Neuronal stem cell (in vitro differentiated cells): ENCODE measurements at places on chromosomes 12 and 14.

- H3K27me3 ChIP-seq, result no peaks in the 10 kb centered on the region
- no peak overlapping the region for H3K27ac ChIP-seq
- no peak for DNase-seq
- H3K36me3 ChIP-seq, result peaks cover 4% of the 10 kb centered on the region
These were observed 45.8 kb downstream of the GNS start for GRCh38 chr12:64713376-64713775.

GRCh38 chr14:51592836-51593235 is 58.9 kb upstream of the FRMD6 start:
- no peak overlapping the region for H3K27ac ChIP-seq
- H3K36me3 ChIP-seq, result no peaks in the 10 kb centered on the region
- H3K4me3 ChIP-seq, result no peak overlapping the region
- no peak for DNase-seq
- no peaks in the 10 kb centered on the region for H3K4me1 ChIP-seq

GRCh38 chr14:20632448-20632830 is 9.1 kb downstream of the OR6S1 start:
- H3K4me3 ChIP-seq, result peak overlapping the region; percentile 54
- no peak overlapping the region for H3K27ac ChIP-seq
- H3K27me3 ChIP-seq, result peaks cover 39% of the 10 kb centered on the region
- DNase-seq, result no peak
- peaks cover 9% of the 10 kb centered on the region for H3K4me1 ChIP-seq
- no peaks in the 10 kb centered on the region for H3K36me3 ChIP-seq

- no peak overlapping the region for H3K4me3 ChIP-seq
- no peaks in the 10 kb centered on the region for H3K36me3 ChIP-seq
- no peak overlapping the region for H3K27ac ChIP-seq
- no peak for DNase-seq
These were observed 8.4 kb upstream of the KRT80 start for GRCh38 chr12:52200086-52200780.

GRCh38 chr14:25887251-25887878 is 710.5 kb downstream of the NOVA1 start:
- no peak overlapping the region for H3K4me3 ChIP-seq
- no peaks in the 10 kb centered on the region for H3K27me3 ChIP-seq

DNA sequence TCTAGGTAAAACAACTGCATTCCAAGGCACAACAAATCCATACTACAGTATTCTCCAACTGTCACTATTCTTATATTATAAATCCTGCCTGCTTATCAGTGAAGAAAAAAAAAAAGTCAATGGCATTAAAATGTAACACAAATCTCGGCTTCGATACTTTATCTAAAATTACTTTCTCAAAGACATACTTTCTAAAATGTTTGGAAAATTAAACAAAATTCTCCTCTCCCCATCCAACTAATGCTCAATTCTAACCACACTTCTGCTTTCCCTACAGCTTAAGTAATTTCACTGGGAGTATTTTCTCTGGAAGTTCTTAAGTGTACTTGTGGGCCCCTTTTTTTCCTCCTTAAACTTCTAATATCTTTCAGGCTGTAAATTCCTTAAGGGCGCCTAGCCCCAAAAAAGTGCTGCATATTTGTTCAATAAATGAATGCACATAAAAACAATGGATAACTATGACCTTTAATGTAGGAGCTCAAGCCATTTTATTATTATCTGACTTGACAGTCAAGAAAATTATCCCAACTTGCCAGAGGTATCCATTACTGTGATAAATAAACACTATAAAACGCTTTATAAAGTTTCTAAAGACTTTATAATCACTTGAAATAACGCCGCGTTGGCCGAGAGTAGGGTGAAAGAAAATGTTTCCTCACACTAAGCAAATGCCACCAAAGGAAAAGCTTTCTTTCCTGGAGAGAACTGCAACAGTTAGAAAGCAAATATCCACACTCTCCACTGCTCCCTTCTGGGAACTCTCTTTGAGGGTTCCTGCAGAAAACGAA is 977 bp downstream of the HEATR5A start:
- no peaks in the 10 kb centered on the region for H3K36me3 ChIP-seq
- H3K4me1 ChIP-seq, result peaks cover 2% of the 10 kb centered on the region
- H3K4me3 ChIP-seq, result peak overlapping the region; percentile 90
- no peaks in the 10 kb centered on the region for H3K27me3 ChIP-seq
- peak overlapping the region; percentile 87 for H3K27ac ChIP-seq

- H3K27me3 ChIP-seq, result no peaks in the 10 kb centered on the region
- no peaks in the 10 kb centered on the region for H3K4me1 ChIP-seq
- no peak overlapping the region for H3K4me3 ChIP-seq
- no peak for DNase-seq
These were observed 100.5 kb downstream of the PIWIL1 start for GRCh38 chr12:130438243-130438620.

- H3K27ac ChIP-seq, result no peak overlapping the region
- no peak overlapping the region for H3K4me3 ChIP-seq
- H3K36me3 ChIP-seq, result peaks cover 1% of the 10 kb centered on the region
- H3K27me3 ChIP-seq, result no peaks in the 10 kb centered on the region
- DNase-seq, result no peak
- H3K4me1 ChIP-seq, result no peaks in the 10 kb centered on the region
These were observed 8.2 kb upstream of the ZNF410 start for GRCh38 chr14:73878436-73878835.

- H3K36me3 ChIP-seq, result no peaks in the 10 kb centered on the region
- H3K4me3 ChIP-seq, result no peak overlapping the region
- no peak for DNase-seq
- no peaks in the 10 kb centered on the region for H3K27me3 ChIP-seq
These were observed 4.1 kb downstream of the CLEC2B start for GRCh38 chr12:9864913-9865675.

DNA sequence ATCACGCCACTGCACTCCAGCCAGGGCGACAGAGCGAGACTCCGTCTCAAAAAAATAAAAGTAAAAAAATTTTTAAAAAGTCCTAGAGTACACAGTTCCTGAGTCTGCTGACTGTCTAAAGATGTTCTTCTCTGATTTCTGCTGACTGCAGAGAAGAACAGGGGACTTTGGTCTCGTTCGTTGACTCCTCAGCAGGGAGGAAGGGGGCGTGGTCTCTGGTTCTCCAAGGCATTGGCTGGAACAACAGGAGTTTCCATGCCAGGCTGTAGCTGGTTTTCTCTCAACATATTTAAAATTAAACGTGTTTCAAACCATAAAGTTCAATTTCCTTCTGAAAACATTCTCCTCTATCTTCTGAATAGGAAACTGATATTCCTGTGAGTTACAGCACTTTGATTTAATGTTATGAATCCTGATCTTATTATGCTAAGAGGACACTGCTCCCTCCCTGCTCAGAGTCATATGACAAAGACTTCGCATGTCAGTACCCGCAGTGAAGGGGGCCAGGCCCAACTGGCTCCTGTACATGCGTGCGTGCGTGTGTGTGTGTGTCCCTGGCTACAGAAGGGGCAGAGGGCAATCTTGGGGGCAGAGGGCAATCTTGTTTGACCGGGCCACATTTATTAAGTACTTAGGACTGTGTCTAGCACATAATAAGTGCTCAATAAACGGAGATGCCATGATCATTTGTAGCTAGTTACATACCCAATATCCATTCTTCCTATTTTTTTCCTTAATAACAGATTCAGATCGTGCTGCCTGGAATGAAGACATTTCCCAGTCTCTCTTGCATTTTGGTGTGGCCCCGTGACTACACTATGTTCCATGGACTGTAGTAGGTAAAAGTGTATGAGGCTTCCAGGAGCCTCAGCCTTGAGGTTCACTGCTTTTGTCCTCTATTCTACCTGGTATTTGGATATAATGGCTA is 16.5 kb upstream of the HNF1A start:
- no peak overlapping the region for H3K27ac ChIP-seq
- H3K4me3 ChIP-seq, result no peak overlapping the region
- H3K4me1 ChIP-seq, result no peaks in the 10 kb centered on the region
- DNase-seq, result no peak

DNA sequence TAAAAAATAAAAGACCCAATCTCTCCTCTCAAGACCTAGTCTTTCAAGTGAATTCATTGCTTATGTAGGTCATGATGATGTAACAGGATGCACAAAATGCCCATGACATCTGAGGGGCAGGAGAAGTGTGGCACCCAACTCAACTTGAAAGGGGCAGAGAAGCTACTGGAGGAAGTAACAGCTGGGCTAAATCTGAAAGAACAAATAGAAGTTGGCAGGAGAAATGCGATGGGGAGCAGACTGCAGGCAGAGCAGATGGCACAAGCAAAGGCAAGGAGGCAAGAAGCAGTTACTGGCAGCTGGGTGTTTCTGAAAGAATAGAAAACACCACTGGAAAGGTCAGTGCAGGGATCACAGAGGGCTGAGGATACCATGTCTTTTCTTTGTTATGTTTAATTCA is 14.6 kb downstream of the SLC38A4 start:
- H3K4me3 ChIP-seq, result no peak overlapping the region
- no peaks in the 10 kb centered on the region for H3K4me1 ChIP-seq
- no peak overlapping the region for H3K27ac ChIP-seq
- H3K36me3 ChIP-seq, result no peaks in the 10 kb centered on the region

DNA sequence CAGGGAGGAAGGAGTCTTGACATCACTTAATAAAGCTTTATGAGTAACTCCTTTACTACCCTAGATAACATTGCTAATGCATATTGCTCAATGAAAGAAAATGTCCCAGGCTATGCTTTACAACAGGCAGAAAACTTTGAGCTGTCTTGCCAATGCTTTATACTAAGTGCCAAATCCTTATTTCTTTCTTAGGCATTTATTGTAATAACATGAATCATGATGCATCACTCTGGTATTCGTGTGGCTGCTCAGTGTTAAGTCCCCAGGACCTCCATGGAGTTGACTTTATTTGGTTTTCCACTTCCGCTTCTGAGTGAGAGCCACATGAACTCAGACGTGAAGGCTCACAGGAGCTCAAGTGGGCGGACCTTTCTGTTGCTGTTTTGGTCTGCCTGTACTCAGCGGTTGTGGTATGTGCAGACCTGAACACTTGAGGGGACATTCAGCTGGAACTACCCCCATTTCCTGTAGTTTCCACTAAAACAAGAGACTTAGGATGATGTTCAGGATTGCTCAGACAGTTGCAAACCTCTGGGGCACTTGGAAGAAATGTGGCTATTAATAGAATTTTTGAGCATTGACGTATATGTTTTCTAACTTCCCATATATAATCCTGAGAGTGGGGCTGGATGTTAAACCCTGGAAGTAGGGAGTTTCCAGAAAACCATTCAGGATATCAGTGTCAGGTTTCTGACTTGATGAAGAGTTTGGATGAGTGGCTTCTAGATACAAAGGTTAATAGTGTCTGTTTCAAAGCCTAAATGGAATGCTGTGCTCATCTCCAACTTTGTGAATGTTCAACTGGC is 258.6 kb downstream of the MSRB3 start:
- no peaks in the 10 kb centered on the region for H3K36me3 ChIP-seq
- no peaks in the 10 kb centered on the region for H3K27me3 ChIP-seq
- H3K4me1 ChIP-seq, result peaks cover 6% of the 10 kb centered on the region
- DNase-seq, result no peak
- no peak overlapping the region for H3K4me3 ChIP-seq

DNA sequence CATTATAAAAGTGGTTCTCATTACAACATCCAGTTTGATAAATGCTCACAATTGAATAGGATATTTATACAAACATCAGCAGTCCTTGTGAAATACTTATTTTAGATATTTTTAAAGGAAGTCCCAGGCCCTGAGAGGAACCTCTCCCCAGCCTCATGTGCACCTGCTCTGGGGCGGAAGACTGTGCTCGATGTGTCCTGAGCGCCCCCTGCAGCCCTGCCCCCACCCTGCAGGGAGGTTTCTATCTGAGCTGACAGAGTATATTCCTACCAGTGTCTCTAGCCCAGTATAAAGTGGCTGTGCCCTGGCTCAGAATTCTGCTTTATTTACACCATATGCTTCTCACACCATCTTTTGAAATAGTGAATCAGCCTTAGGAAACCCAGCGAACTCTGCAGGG is 1349.1 kb downstream of the TMEM121 start:
- H3K27ac ChIP-seq, result no peak overlapping the region
- no peaks in the 10 kb centered on the region for H3K27me3 ChIP-seq
- H3K36me3 ChIP-seq, result no peaks in the 10 kb centered on the region
- no peak overlapping the region for H3K4me3 ChIP-seq

GRCh38 chr12:88243982-88244381 is 101.9 kb downstream of the TMTC3 start:
- no peaks in the 10 kb centered on the region for H3K4me1 ChIP-seq
- DNase-seq, result no peak
- H3K27ac ChIP-seq, result no peak overlapping the region
- H3K36me3 ChIP-seq, result no peaks in the 10 kb centered on the region
- H3K4me3 ChIP-seq, result no peak overlapping the region
- H3K27me3 ChIP-seq, result no peaks in the 10 kb centered on the region

DNA sequence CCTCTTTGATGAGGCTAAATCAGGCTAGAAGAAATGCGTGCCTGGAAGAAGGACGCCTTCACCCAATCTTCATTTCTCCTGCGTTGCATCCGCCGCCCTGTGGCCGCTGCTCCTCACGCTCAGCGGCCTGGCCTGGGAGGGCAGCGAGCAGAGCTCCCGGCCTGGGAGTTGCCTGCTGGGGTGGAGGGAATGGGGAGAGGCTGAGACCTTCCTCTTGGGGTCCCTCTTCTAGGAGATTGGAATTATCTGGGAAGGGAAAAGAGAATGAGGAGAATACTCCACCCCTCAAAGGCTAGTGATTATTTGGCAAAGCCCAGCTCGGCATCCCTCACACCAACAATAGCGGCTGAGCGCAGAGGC is 2.4 kb upstream of the HOXC12 start:
- H3K36me3 ChIP-seq, result no peaks in the 10 kb centered on the region
- H3K4me3 ChIP-seq, result no peak overlapping the region
- no peak overlapping the region for H3K27ac ChIP-seq
- DNase-seq, result no peak
- peaks cover 80% of the 10 kb centered on the region for H3K27me3 ChIP-seq

DNA sequence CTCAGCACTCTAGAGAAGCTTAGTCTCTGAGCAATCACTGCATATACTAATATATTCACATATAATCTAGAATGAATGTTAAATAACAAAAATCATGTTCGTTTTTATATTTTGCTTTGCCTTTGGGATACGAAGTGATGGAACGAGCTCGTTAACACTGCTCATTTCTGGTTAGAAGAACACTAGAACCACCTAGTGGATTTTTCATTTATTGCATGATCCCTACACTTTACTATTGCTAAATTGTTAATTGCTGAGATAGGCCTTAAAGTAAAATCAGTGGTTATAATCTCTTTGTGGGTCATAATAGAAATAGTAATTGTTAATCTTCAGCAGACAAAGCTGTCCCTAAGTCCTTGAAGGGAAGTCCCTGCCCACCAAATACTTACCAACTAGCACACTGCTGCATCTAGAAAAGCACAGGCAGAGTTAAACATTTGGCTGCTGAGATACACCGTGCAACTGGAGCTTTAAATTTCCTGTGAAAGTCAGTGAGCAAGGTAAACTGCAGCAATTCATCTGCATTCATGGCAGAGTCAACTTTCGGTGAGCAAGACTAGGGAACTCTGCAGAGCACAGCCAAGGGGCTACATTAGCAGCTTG is 353.7 kb downstream of the APAF1 start:
- no peak overlapping the region for H3K27ac ChIP-seq
- no peak overlapping the region for H3K4me3 ChIP-seq
- H3K27me3 ChIP-seq, result no peaks in the 10 kb centered on the region
- H3K4me1 ChIP-seq, result no peaks in the 10 kb centered on the region
- H3K36me3 ChIP-seq, result no peaks in the 10 kb centered on the region

GRCh38 chr14:88352698-88353097 is 29.6 kb upstream of the KCNK10 start:
- H3K4me3 ChIP-seq, result no peak overlapping the region
- no peak for DNase-seq
- no peaks in the 10 kb centered on the region for H3K27me3 ChIP-seq
- no peak overlapping the region for H3K27ac ChIP-seq
- no peaks in the 10 kb centered on the region for H3K36me3 ChIP-seq

- H3K27me3 ChIP-seq, result no peaks in the 10 kb centered on the region
- peak overlapping the region; percentile 88 for H3K4me3 ChIP-seq
- H3K36me3 ChIP-seq, result no peaks in the 10 kb centered on the region
- H3K4me1 ChIP-seq, result peaks cover 3% of the 10 kb centered on the region
These were observed 485 bp downstream of the PPP4R4 start for GRCh38 chr14:94174604-94175010.
